ENCODE measurements at places on chromosomes 7 and 10.
A peak's percentile ranks its signal among the peaks of the same experiment; 100 is the strongest.

- DNase-seq = no peak
These were observed 28.5 kb downstream of the ZMIZ1 start for GRCh38 chr10:79097021-79097872.

DNA sequence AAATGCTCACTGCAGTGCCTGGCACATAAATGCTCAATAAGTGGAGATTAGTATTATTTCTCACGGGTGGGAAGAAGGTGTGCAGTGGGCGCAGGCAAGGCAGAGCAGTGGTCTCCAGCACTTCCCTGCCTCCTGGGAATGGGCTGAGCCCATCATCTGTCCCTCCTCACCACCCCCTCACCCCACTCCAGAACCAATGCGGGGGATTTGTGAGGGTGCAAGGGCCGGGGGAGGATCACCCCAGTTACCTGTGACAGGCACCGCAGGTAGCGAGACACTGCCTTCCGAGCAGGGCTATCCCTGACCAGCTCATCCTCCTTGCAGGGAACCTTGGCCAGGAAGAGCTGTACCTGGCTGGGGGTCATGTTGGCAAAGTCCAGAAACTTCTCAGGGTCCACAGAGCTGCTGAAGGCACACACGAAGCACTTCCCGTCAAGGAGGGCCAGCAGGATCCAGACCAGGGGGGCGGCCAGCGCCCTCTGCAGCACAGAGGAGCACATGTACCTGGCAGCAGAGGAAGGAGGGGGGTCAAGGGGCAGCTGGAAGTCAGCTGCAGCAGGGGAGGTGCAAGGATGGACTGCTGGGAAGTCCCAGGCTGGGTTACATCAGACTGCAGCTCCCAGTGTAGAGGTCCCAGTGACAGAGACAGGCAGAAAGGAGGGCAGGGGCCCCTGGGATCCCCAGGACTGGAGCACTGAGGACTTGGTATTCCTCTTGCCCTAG lies 2.8 kb downstream of the CALHM3 start:
- DNase-seq = no peak

DNA sequence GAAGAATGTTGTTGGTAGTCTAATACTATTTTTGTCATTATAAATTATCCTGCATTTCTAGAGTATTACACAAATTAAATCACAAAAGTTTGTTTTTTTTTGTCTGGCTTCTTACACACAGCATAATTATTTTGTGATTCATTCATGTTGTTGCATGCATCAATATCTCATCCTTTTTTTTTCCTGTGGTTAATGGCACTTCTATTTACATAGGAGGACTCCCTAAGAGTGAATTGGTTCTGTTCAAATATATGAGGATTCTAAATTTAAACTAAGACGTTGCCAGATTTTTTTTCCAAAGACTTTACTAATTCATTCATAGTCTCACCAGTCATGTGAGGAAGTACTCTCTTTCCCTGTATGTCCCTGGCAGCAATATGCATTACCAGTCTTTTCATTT lies 303.3 kb downstream of the GPR37 start:
- DNase-seq = no peak

- no peak for DNase-seq
These were observed 84.3 kb downstream of the GLRX3 start for GRCh38 chr10:130220251-130221185.

DNA sequence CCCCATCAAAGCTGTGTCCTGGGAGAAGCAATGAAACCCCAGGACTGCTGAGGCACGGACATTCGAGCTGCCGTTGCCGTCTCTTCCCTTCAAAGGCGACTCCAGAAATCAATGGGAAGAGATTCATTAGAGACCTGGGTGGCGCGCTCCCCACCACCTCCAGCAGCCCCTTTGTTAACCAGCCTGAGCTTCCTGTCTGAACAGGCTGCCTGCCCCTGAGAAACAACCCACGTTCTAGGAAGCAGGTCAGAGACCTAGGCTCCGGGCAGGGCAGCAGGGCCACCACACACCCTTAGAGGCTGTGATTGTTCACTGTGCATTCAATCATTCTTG lies 110.9 kb upstream of the PPIF start:
- no peak for DNase-seq

DNA sequence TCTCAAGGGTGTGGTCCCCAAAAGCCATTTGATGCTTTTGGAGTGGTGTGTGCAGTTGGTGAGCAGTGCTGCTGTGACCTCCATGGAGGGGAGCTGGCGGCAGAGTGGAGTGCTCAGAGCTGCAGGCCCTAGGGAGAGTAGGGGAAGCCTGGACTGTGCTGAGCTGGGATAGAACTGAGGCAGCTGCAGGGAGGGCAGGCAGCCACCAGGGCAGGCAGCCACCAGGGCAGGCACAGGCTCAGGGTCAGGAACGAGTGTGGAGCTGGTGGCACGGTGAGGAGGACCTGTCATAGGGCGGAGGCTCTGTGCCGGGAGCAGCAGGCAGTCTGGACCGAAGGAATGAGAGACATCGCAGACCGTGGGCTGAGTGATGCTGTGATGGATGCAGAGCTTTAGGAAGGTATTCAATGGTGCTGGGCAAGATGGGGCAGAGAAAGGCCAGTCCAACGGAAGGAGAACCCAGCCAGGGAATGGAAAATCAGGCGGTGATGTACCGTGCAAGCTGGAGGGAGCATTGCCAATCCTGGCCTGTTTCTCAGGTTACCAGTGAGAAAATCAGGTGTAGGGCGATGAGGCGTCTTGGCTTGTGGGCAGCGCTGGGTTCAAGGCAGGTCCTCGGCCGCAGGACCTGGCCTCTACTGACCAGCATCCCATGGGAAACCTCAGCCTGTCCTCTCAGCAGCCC lies 152.6 kb downstream of the CAMK1D start:
- no peak for DNase-seq

DNA sequence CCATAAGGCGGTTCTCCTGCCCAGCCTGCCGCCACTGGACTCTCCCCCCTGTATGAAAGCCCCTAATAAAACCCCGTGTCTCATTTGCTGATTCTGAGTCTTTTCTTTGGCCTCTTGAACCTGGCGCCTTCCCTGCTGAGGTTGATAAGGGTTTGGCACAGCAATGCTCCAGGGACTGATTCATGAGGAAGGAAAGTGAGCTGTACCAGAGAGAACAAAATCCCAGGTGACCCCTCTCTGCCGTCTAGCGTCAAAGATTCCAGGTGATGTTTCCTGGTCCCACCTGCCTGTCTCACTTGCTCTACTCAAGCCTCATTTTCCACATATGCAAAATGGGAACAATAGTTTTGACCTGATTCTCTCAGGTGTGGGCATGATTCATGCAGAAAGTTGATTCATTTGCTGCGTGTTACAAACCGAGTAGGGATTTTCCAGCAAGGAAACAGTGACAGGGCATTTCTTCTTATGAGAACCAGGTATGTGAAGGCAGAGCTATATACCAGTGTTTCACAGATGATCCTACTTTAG lies 730.6 kb upstream of the IGFBP3 start:
- DNase-seq = no peak

GRCh38 chr7:31776616-31777015 lies 89.6 kb downstream of the PPP1R17 start:
- peak; percentile 59 for DNase-seq

- DNase-seq = no peak
These were observed 16.4 kb upstream of the STEAP2 start for GRCh38 chr7:90194911-90195809.

DNA sequence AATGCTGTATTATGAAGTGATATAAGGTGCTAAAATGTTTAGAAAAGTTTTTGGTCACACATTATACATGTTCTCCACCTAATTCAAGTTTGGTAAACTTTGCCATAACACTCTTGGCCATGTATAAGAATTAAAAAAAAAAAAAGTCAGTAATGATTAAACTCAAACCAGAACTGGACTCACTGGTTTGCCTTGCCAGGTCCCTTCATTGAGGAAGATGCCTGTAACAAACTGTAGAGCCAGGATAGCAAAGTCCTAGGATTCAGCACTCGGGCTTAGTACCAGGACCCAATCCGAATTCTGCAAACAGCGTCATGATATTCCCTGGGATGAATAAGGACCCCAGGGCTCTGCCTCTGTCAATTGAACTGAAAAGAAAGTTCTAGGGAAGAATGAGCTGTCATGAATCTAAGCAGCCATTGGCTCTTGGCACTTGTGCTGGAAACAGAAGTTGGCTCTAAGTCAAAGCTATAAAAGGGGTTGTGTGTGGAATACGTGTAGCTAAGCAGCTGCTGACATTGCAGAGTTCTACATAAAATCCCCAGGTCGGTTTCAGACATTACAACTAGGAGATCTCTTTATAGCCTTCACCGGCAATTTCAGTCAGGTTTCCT lies 216.9 kb downstream of the C7orf25 start:
- no peak for DNase-seq

DNA sequence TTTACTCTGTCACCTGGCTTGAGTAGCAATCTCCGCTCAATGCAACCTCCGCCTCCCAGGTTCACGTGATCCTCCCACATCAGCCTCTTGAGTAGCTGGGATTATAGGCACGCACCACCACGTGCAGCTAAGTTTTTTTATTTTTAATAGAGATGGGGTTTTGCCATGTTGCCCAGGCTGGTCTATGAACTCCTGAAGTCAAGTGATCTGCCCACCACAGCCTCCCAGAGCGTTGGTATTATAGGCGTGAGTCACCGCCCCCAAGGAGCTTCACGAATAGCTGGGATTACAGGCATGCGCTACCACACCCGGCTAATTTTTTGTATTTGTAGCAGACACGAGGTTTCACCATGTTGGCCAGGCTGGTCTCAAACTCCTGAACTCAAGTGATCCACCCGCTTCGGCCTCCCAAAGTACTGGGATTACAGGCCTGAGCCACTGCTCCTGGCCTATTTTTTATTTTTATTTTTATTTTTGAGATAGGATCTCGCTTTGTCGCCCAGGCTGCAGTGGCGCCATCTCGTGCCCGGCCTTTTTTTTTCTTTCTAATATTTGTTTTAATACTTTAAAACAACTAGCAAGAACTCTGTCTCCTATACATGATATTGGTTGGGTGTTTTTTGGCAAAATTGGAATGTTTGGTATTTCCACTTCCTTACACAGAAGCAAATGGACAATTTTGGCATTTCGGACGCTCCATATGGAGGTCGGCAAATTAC lies 1.1 kb downstream of the EFCAB10 start:
- DNase-seq = no peak

DNA sequence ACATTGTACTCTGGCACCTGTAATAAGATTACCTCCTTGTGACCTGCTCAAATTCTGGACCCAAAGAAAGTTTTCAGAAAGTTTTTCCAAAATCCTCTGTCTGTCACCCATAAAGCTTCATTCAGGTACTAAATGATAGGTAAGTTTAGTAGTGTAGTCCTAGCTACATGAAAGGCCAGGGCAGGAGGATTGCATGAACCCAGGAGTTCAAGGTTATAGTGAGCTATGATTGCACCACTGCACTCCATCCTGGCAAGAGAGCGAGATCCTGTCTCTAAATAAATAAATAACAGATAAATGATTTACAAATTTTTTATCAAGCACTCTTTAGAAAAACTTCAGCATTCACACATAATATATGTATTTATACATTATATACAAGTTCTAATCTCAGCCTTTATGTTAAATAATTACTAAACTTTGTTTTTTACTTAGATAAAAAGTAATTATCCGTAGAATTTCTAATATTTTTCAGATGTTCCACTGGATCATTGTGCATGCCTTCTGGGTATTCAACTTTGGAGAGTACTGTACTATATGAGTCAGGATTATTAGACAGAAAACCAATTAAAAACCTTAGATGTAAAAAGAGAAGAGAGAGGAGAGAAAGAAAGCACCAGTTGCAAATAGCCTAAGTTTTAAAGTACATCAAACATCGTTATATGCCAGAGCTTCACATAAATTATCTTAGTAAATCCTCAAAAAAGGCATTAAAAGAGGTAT lies 363.0 kb downstream of the LRRTM3 start:
- no peak for DNase-seq

GRCh38 chr10:6274040-6274439 lies 71.3 kb downstream of the PFKFB3 start:
- DNase-seq = no peak

DNA sequence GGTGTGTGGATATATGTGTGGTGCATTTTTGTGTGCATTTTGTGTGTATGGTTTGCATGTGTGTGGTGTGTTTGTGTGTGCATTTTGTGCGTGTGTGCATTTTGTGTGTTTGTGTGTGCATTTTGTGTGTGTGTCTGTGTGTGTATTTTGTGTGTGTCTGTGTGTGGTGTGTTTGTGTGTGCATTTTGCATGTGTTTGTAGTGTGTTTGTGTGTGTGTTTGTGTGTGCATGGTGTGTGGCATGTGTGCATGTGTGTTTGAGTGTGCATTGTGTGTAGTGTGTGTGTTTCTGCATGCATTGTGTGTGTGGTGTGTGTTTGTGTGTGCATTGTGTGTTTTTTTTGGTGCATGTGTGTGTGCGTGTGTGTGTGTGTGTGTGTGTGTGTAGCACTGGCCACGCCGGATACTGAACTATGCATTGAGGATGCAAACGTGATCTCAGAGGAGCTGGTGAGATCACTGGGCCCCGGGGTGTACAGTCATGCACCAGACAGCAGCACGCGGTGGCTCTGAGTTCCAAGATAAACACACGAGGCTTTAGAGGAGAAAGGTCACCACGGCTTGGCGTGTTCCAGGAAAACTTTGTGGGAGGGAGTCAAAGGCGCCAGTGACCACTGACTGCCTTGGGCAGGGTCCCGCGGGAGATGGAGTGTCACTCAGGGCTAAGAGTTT lies 106.6 kb upstream of the SHH start:
- peak; percentile 99 for DNase-seq

- no peak for DNase-seq
These were observed 60.4 kb upstream of the CDK1 start for GRCh38 chr10:60717852-60718251.

DNA sequence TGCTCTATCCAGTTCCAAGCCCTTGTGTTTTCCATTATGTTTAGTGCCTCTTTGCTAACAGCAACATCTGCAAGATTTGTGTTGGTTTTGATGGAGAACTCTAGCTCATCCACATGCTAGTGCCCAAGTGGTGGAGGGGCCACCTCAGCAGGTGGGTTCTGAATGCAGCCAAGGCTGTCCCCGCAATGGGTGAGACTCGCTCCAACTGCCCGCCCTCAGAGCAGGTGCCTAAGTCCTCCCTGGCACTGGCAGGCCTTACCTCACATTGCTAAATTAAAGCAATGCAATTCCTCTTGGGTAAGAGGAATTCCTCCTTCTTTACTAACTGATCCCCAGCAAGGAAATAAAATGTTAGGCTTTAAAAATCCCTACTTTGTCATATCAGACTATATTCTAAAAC lies 146.8 kb downstream of the ADCY1 start:
- DNase-seq = no peak

DNA sequence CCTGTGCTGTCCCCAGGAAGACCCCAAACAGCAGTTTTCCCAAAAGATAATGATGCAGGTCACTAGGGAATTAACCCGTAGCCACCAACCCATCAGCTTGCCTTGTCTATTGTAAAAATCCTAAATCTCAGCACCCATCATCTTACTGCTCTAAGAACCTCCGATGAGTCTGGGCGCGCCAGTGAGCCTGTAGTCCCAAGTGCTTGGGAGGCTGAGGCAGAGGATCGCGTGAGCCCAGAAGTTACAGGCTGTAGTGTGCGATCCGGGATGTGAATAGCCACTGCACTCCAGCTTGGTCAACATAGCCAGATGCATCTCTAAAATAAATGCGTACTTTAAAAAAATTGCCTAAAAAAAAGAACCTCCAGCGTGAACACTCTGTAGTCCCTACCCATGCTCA lies 951 bp downstream of the AS3MT start:
- DNase-seq = no peak

Data from brain microvascular endothelial cell (primary cell).